Endodermal cell (in vitro differentiated cells): ENCODE measurements at places on chromosomes 6 and 20. TPM values are rescaled to one million over a fixed set of nuclear protein-coding genes. Genes with fewer than 3 reads are reported as not detected.

The CABLES2 gene
- 10.4 and 10.5 TPM in 2 replicates for total RNA-seq

The PXDC1 gene
- 3.3 TPM in 2 replicates for total RNA-seq

The GDAP1L1 gene
- not detected in 3 replicates for total RNA-seq

- DNase-seq, result no peak
- no peak overlapping the region for H3K27ac ChIP-seq
- H3K4me3 ChIP-seq, result peak overlapping the region; percentile 81
- no peaks in the 10 kb centered on the region for H3K27me3 ChIP-seq
- H3K36me3 ChIP-seq, result peaks cover 9% of the 10 kb centered on the region
These were observed 729 bp downstream of the TSPYL4 start for GRCh38 chr6:116253188-116253504.

- H3K4me3 ChIP-seq, result no peak overlapping the region
- no peak for DNase-seq
- H3K27ac ChIP-seq, result no peak overlapping the region
- H3K27me3 ChIP-seq, result no peaks in the 10 kb centered on the region
These were observed 18.3 kb upstream of the RIMS4 start for GRCh38 chr20:44828640-44829039.

DNA sequence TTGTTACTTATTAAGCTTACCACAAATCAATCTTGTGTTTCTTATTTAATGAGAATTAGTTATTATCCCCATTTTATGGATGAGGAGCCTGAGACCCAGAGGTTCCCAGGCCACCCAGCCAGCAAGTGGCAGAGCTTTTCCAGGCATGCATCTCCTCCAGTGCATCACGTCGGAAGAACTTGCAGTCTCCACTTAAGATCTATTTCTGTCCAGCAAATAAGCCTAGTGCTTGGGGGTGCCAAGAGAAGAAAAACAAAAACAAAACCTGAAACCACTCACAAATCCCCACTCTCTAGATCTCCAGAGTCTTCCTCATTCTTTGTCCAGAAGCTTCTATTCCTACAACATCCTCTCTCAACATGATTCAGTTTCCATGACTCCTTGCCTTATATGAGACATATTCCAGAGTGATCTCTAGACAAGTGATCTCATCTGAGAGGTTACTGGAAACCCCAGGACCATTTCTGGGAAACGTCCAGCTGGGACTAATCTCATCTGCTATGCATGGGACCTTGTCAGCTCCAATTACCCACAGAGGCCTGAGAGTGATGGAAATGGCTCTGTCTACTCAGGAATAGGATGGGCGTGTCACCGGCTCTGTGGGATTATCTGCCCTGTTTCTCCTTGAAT, 4.1 kb downstream of the GUCA1B start:
- no peak overlapping the region for H3K27ac ChIP-seq
- peaks cover 3% of the 10 kb centered on the region for H3K4me1 ChIP-seq
- DNase-seq, result no peak
- no peak overlapping the region for H3K4me3 ChIP-seq

- no peaks in the 10 kb centered on the region for H3K27me3 ChIP-seq
- no peak overlapping the region for H3K4me3 ChIP-seq
- H3K4me1 ChIP-seq, result no peaks in the 10 kb centered on the region
These were observed 34.9 kb downstream of the UBD start for GRCh38 chr6:29524444-29525310.

DNA sequence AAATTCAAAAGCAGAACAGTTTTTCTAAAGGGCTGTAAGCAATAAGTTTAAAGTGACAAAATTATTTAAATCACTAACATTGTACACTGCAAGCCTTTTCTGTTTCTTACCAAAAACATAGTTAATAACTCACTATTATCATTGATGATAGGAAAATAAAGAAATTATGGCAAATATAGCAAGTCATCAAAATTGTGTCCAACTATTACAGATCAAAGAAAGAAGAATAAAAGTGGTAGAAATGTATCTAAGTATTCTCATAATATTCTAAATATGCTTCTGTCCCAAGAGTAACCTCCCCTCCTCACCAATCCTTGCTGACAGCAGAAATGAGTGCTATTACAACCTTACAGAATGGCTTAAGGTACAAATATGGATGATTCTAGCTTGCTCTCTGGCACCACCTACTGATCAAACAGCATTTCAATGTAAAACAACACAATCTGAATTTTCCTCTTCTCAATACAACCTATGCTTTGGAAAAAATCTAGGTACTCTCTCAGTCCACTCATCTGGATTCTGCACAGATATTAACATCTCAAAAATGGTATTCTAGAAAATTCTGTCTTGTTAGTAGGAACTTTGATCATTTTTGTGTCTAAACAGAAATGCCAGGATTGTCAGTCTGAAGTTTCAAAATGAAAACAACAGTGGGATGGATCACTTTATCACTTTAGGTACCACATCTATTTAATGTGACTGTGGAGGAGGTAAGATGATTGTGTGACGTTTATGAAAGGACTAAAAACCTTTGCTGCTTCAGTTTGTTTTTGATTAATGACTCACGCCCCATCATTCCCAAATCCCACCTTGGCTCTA, 40.9 kb downstream of the ZFP64 start:
- no peaks in the 10 kb centered on the region for H3K4me1 ChIP-seq
- H3K27me3 ChIP-seq, result no peaks in the 10 kb centered on the region
- peak; percentile 58 for DNase-seq
- H3K27ac ChIP-seq, result no peak overlapping the region

- H3K4me3 ChIP-seq, result no peak overlapping the region
- H3K4me1 ChIP-seq, result no peaks in the 10 kb centered on the region
- no peaks in the 10 kb centered on the region for H3K27me3 ChIP-seq
- H3K36me3 ChIP-seq, result peaks cover 10% of the 10 kb centered on the region
- no peak for DNase-seq
These were observed 6.0 kb downstream of the MMP24OS start for GRCh38 chr20:35271904-35272303.

The BPIFB4 gene
- total RNA-seq, result 0.22 TPM in 1 of 2 replicates, not detected in the other

GRCh38 chr6:131883016-131883415, 68.2 kb downstream of the CCN2 start:
- peaks cover 41% of the 10 kb centered on the region for H3K36me3 ChIP-seq
- DNase-seq, result no peak
- no peak overlapping the region for H3K4me3 ChIP-seq
- H3K4me1 ChIP-seq, result no peaks in the 10 kb centered on the region

DNA sequence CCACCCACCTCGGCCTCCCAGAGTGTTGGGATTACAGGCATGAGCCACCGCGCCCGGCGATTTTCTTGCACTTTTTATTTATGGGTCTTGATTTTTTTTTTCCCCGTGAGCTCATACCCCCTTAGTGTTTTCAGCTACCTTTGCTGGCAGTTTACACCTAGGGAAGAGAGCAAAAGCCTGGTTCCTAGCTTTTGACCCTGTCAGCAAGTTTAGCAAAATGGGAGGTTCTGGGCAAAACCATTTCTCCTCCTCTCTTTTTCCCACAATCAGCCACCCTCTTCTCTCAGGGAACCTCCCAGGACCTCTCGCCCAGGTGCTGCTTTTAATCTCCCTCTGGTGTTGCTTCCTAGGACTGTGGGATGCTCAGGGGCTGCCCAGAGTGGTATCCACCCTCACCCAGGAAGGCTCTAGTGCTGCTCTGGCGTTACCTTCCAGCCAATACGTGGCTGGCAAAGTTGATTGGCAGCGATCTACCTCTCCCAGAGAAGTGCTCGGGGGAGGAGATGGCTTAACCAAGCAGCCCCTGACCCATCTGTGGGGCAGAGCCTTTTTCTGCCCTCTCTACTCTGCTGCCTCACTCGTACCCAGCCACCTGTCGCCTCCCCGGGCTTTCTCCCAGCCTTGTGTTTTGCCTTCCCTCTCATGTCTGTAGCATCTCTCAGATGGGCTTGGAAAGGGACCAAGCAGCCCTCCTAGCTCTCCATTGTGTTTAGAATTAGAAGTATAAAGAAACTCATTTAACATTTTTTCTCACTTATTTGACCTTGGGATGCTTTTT, 37.4 kb downstream of the KAT14 start:
- H3K27me3 ChIP-seq, result no peaks in the 10 kb centered on the region
- H3K4me3 ChIP-seq, result no peak overlapping the region
- no peaks in the 10 kb centered on the region for H3K4me1 ChIP-seq

The FYN gene
- total RNA-seq, result 69.0 to 96.4 TPM (median 93.8 TPM) in 3 replicates

GRCh38 chr20:64056889-64057627, 5.9 kb upstream of the TCEA2 start:
- DNase-seq, result peak; percentile 74
- no peak overlapping the region for H3K4me3 ChIP-seq
- no peaks in the 10 kb centered on the region for H3K36me3 ChIP-seq
- no peak overlapping the region for H3K27ac ChIP-seq
- peaks cover 24% of the 10 kb centered on the region for H3K4me1 ChIP-seq

DNA sequence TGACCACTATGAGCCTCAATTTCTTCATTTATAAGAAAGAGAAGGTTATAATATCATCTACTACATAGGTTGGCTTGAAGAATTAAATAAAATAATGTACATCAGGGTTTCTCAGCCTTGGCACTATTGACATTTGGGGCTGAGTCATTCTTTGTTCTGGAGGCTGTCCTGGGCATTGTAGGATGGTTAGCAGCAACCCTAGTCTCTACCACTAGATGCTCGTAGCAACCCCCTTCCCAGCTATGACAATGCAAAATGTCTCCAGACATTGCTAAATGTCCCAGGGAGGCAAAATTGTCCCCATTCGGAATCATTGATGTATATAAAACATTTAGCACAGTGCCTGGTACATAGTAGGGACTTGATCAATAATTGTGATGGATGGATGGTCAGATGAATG, 152.1 kb downstream of the KHDC1L start:
- no peaks in the 10 kb centered on the region for H3K4me1 ChIP-seq
- no peaks in the 10 kb centered on the region for H3K36me3 ChIP-seq
- H3K27me3 ChIP-seq, result no peaks in the 10 kb centered on the region
- H3K4me3 ChIP-seq, result no peak overlapping the region
- no peak overlapping the region for H3K27ac ChIP-seq

The DNAH8 gene
- total RNA-seq, result not detected in 3 replicates

- H3K27ac ChIP-seq, result peak overlapping the region; percentile 66
- no peak for DNase-seq
- no peak overlapping the region for H3K4me3 ChIP-seq
- no peaks in the 10 kb centered on the region for H3K27me3 ChIP-seq
These were observed 39.2 kb upstream of the PIM1 start for GRCh38 chr6:37130704-37131103.

GRCh38 chr6:28081486-28081751, 1.1 kb downstream of the ZNF165 start:
- no peak for DNase-seq
- peak overlapping the region; percentile 80 for H3K27ac ChIP-seq
- peaks cover under 1% of the 10 kb centered on the region for H3K27me3 ChIP-seq
- no peaks in the 10 kb centered on the region for H3K4me1 ChIP-seq
- peak overlapping the region; percentile 97 for H3K4me3 ChIP-seq

DNA sequence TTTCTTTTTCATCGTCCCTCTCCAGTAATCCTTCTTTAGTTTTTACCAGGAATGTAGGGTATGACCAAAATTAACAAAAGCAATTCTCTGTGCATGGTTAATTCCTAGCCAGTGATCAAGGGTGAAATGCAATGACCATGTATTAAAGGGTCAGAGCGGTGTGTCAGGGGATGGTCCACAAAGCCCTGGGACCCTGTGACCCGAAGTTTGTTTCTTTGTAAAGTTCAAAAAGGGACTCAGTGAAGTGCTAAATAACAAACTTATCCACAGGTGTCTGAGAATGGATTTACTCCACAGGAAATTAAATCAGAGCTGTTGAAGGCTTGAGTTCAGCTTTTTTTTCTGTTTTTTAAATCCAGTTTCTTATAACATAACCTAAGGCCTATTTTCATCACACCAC, 375.7 kb downstream of the GJA1 start:
- DNase-seq, result no peak
- H3K4me3 ChIP-seq, result no peak overlapping the region
- H3K27me3 ChIP-seq, result no peaks in the 10 kb centered on the region
- no peaks in the 10 kb centered on the region for H3K36me3 ChIP-seq

The SCRT2 gene
- total RNA-seq, result not detected in 2 replicates

The ENPP5 gene
- 12.8 to 13.9 TPM (median 12.9 TPM) in 3 replicates for total RNA-seq

The NMBR gene
- total RNA-seq, result 0.33 TPM in 1 of 3 replicates, not detected in the others

DNA sequence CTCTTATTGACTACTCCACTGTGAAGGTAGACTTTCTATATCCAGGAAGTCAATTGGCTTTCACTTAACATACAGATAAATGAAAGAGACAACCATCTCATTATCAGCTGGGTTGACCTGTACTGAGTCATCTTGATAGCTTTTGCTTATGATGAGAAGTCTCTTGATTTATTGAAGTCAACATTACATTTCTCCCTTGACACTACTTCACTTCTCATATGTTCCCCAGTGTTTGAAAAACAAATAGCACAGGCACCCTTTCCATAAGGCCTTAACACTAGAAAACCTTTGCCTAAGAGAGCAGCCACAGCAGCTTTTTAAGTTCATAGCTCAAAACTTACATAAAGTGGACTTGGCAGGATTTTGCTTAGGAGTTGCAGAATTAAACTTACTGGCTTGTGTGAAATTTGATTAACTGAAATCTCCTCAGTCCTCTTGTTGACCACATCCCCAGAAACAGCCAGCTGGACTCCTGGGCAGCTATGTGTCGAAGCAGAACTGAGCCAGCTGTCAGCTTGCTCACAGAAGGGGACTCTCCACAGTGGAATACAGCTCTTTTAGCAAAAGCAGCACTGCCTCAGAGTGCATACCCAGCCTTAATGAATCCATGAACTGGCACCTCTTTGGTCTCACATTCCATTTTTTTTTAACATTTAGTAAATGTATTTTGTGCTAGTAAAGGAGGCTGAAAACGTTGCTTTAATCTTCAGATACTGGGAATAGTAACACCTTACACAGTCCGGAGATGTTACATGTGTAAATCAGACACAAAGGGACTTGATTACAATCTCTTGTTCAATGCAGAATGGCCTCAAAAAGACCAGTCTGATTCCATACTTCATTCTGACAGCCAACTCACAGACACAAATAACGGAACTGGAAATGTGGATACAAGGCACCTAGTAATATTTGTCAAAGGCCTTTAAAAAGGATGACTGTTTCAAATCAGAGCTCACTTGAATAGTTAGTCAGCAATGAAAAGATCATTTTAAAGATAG, 1532.7 kb downstream of the HACE1 start:
- no peak for DNase-seq
- no peaks in the 10 kb centered on the region for H3K36me3 ChIP-seq
- H3K27me3 ChIP-seq, result no peaks in the 10 kb centered on the region
- H3K27ac ChIP-seq, result peak overlapping the region; percentile 79
- no peaks in the 10 kb centered on the region for H3K4me1 ChIP-seq
- no peak overlapping the region for H3K4me3 ChIP-seq

DNA sequence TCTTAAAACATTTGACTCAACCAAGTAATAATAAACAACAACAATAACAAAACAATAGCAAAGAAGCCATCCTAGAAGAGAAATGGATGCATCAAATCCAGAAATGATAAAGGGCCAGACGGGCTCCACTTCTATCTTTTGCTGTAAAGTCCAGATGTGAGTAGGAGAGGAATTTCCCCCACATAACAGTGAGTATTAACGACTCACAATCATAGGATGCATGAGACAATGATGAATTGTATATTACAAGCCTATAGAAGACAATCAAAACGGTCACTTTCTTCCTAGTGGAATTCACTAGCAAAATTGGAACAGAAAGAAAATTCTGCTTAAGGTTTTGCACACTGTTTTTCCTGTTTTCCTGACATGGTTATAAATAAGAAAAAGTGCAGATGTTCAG, 97.0 kb upstream of the PREP start:
- H3K27me3 ChIP-seq, result no peaks in the 10 kb centered on the region
- no peak for DNase-seq
- H3K4me1 ChIP-seq, result no peaks in the 10 kb centered on the region
- H3K4me3 ChIP-seq, result no peak overlapping the region
- H3K36me3 ChIP-seq, result no peaks in the 10 kb centered on the region

The KIAA1755 gene
- not detected in 3 replicates for total RNA-seq

The CLDN20 gene
- total RNA-seq, result not detected in 2 replicates
